Glutamatergic neuron (in vitro differentiated cells): ENCODE measurements at places on chromosomes 2 and 18. TPM values are rescaled to one million over a fixed set of nuclear protein-coding genes. Genes with fewer than 3 reads are reported as not detected.

Gene UGT1A6
- not detected for total RNA-seq

- DNase-seq: no peak
These were observed 40.1 kb downstream of the DDX18 start for GRCh38 chr2:117854610-117855009.

GRCh38 chr2:96239745-96240264 is 26.0 kb downstream of the TMEM127 start:
- no peak for DNase-seq

GRCh38 chr2:64439194-64439593 is 14.8 kb upstream of the LGALSL start:
- DNase-seq: no peak

- DNase-seq: no peak
These were observed 248.7 kb upstream of the PIK3C3 start for GRCh38 chr18:41706301-41706700.

GRCh38 chr2:1631292-1632001 is 112.9 kb downstream of the PXDN start:
- no peak for DNase-seq
